ENCODE measurements at places on chromosomes 4 and X. TPM values are rescaled to one million over a fixed set of nuclear protein-coding genes. Genes with fewer than 3 reads are reported as not detected.

The CTAG1A gene
- not detected for total RNA-seq

The ARMCX2 gene
- 76.4 TPM for total RNA-seq

- peak; percentile 7 for DNase-seq
These were observed 128.4 kb downstream of the KLHL34 start for GRCh38 chrX:21529771-21530170.

GRCh38 chr4:149031399-149031798, 589.2 kb upstream of the NR3C2 start:
- peak; percentile 2 for DNase-seq

DNA sequence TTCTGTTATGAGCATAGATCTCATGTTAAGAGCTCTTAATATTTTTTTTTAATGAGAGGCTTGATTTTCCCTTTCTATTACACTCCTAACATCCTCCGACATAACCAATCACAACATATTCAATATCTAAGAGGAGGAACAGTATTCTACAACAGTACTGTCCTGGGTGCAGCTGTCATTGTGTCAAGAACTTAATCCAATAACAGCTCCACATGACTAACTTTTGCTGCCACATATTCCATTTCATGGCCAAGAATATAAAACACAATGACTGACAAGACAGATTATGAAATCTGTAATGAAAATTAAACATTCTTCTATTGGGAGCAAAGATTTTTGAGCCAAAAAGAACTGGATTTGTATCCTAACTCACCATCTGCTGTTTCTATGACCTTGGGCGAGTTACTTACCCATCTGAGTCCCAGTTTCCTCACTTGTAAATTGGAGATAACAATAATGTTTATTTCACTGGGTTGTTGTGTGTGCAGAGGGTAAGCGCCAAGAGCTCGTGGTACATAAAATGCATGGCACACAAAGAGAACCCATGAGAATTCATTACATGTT, 405.6 kb downstream of the SPRY1 start:
- no peak for DNase-seq

DNA sequence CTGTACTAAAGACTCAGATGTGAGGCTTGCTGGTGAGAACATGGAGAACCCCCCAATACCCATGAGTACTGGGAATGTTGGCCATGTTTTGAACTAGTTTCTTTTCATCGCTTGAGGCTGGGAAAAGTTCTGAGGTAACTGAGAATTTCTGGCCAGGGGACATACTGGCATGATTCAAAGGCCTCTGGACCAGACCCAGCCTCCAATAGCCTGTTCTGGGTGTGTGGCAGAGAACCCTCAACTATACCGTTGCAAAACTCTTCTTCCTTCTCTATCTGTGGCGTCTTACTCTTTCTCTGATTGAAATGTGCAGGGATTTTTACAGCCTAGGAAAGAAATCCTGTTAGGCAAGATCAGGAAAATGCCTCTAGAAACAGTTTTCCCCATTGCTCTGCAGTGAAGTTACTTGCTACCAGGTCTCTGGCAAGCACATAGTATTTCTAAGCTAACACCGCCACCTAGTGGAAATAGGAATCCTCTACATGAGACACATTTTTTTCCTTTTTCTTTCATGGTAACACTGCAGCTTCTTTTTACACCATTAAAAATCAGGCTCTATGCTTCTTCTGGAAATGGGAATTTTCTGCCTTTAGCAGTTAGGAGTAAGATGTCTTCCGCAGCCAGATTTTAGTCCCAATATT, 170.7 kb upstream of the ZCCHC13 start:
- DNase-seq = peak; percentile 76

DNA sequence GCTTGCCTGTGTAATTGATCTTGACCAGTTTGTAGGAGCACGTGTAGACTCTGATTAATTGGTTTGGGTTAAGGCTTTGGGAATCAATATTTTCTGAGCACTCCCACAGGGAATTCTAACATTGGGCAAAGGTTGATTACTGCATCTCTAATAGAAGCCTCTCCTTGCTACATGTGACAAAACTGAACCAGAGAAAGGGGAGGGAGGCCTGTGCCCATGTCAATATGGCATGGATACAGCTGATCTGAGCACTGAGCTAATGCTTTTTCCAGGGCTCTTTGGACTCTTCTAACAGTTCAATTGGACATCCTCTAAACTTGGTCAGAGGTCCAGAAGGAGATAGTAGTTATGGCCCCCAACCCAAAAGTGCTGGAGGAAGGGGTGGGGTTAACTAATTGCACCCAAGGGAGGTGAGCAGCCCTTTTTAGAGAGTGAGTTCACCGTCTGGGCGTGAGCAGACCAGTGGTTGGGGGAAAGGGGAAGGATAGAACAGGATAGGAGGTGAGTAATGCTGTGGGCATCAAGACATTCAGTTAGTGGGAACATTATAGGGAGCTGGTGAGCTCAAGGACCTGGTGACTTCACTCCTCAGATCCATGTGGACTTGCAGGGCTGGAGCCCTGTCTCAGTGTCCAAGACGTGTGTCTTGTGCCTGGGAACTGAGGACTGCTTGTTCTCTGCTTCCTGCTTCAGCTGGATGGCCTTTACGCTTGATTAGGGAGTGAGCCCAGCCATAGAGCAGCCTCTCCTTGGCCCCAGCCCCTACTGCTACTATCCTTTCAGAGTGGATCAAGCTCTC, 22.8 kb downstream of the MSN start:
- DNase-seq = peak; percentile 43

All from fibroblast of villous mesenchyme (primary cell).